ENCODE measurements at places on chromosomes 12 and 14.

- DNase-seq = no peak
These were observed 122.0 kb downstream of the PCNX1 start for GRCh38 chr14:71029236-71029781.

GRCh38 chr14:71400871-71401321, 493.6 kb downstream of the PCNX1 start:
- no peak for DNase-seq

- no peak for DNase-seq
These were observed 23.8 kb upstream of the LRTM2 start for GRCh38 chr12:1796515-1797010.

DNA sequence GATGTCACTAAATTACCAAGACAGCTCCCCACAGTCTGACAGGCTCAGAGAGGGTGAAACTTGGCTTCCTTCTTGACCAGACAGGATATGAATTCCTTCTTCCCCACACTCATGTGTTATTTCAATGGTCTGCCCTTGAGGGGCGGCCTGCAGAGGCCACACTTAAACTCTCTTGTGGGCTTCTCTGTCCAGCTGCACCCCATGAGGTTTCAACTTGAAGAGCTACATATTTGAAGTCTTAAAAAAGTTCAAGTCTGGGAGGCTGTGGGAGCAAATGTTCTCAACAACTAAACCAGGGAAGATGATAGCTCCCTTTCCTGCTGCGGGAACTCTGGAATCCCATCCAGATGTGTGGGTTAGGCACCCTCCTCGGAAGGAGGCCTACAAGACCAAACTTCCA, 98.3 kb downstream of the TTC7B start:
- no peak for DNase-seq

GRCh38 chr14:93892923-93893558, 34.1 kb upstream of the FAM181A start:
- peak; percentile 80 for DNase-seq

DNA sequence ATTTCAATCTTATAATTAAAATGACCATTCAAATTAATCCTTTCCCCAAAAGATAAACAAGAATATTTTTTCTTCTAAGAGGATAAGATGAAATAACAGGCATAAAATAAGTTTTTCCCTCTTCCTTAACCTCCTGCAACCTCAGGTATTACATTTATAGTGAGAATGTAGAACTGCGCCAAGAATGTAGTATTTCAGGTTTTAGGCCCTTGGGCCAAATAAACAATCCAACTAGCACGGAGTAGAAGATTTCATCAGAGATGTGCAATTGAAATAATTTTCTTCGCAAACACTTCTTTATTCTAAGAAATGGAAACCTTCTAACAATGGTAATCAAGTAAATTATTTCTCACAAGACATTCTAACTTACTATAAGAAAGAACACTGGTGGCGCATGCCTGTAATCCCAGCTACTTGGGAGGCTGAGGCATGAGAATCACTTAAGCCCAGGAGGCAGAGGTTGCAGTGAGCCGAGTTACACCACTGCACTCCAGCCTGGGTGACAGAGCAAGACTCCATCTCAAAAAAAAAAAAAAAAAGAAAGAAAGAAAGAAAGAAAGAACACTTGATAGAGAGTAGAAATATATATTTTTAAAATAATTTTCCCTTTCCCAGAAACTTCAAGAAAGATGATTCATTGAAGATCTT, 100.8 kb downstream of the TAOK3 start:
- DNase-seq = peak; percentile 79

GRCh38 chr12:93698307-93699092, 21.3 kb downstream of the CRADD start:
- DNase-seq = peak; percentile 73

DNA sequence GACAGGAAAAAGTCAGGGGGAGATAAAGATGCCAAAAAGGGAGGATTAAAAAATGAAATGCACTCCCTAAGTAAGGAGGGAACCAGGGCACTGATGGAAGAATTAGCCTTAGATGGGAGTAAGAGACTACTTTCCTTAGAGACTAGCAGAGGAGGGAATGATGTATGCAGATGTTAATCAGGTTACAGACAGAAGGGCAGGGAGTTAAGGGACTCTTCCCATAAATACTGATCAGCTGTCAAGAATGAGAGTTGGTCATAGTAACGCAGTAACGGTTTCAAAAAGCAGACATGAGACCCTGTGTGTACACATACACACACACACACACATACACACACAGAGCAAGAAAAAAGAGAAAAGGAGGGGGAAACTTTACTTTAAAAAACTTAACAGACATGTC, 93.4 kb downstream of the PHLDA1 start:
- DNase-seq = no peak

GRCh38 chr12:106409878-106410277, 52.3 kb downstream of the POLR3B start:
- no peak for DNase-seq

GRCh38 chr12:10395390-10395998, 5.7 kb upstream of the KLRK1 start:
- peak; percentile 85 for DNase-seq

GRCh38 chr14:99201351-99202073, 70.5 kb downstream of the BCL11B start:
- DNase-seq = no peak

DNA sequence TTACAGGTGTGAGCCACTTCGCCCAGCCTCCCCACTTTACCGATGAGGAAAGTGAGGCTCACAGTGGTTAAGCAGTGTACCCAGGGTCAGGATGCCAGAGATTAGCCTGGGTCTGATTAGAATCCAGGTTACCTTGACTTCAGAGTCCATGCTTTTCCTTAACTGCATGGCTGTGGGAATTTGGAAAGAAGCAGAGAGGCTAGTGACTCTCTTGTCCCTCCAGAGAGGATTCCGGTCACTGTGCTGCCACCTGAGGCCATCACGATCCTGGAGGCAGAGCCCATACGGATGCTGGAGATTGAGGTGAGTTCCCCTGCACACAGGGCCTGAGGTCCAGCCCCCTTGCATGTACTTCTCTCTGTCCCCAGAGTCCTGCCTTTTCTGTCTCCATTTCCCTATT, 4.7 kb downstream of the REC8 start:
- no peak for DNase-seq

DNA sequence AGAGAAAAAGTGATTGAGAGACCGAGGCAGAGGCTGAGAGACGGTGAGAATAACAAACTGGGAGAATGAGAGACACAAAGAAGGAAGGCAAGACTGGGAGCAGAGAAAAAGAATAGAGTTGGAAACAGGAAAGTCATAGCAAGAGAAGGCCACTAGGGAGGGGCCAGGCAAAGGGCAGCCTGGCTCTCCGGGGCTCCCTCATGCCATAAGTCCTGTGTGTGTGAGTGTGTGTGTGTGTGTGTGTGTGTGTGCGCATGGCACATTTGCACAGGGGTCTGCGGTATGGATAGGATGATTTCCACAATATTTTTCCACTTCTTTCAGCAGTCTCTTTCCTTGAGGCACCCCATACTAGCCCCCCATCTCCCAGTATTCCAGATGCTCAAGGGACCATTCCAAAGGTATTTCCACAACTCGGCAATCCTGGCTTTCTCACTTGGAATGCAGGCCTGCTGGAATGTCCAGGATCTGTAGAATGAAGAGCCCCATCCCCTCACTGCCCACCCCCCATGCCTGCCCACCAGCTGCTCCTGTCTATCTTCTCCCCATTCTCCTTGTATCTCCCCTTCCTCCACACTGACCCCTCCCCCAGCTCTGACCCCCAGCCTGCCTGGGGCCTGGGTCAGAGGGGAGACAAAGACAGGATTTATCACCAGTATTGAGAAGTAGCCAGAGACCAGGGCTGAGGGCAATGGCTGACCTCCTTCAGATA, 9.0 kb downstream of the GPR84 start:
- no peak for DNase-seq

- DNase-seq = peak; percentile 78
These were observed 2.8 kb downstream of the PIANP start for GRCh38 chr12:6697584-6698351.

DNA sequence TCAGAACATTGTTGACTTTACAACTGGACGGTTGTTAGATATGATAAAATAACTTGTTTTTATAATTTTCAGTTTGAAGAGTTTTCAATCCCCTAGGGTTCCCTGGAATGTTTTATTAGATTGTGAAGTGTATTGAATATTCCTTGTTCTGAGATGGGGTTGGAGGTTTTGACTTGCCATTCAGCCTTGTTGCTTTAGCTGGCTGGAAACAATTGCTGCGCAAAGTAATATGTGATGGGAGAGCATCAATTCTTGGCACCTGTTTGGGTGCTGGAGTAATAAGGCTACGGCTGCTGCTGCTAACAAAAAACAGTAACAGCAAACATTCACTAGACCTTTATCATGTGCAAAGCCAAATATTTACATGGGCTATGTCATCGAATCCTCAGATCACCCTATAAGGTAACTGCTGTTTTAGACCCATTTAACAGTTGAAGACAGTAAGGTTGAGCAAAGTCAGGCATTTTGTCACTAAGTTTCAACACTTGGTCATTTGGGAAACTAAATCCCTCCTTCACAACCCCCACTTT, 241.0 kb upstream of the TBX3 start:
- DNase-seq = no peak

GRCh38 chr12:109545826-109546225, 27.5 kb downstream of the MMAB start:
- DNase-seq = no peak

DNA sequence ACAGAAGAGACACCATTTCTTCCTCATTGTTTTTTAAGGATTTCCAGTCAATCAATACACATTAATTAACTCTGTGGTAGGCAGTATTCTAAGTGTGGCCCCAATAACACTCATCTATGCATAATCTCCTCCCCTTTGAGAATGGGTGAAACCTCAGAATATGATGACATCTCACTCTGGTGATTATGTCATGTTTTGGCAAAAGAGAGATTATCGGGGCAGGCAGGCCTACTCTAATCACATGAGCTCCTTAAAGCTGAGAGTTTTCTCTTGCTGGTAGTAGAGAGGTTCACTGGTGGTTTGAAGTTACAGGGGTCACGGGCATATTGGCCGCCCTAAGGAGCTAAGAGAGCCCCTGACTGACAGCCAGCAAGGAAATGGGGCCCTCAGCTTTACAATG, 7.1 kb upstream of the LGMN start:
- no peak for DNase-seq

GRCh38 chr12:46548605-46549071, 176.1 kb upstream of the SLC38A2 start:
- DNase-seq = no peak

- DNase-seq = no peak
These were observed 57.2 kb downstream of the RIN3 start for GRCh38 chr14:92570674-92571262.
